Effector memory CD8-positive, alpha-beta T cell (primary cell): ENCODE measurements at places on chromosomes 1 and 21.

DNA sequence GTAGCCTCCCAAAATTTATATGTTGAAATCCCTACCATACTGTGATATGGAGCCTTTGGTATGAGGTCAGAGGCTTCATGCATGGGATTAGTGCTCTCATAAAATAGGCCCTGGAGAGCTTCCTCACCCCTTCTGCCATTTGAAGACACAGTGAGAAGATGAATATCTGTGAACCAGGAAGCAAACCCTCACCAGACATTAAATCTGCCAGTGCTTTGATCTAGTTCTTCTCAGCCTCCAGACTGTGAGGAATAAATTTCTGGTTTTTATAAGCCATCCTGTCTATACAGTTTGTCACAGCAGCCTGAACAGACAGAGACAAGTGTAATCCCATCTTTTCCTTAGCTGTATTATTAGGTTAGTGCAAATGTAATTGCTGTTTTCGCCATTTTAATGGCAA, 88.4 kb downstream of the OLFML2B start:
- no peaks in the 10 kb centered on the region for H3K27me3 ChIP-seq
- H3K27ac ChIP-seq = no peak overlapping the region
- H3K4me3 ChIP-seq = no peak overlapping the region
- no peak for DNase-seq
- peaks cover 21% of the 10 kb centered on the region for H3K4me1 ChIP-seq
- no peaks in the 10 kb centered on the region for H3K36me3 ChIP-seq

- no peaks in the 10 kb centered on the region for H3K36me3 ChIP-seq
- H3K27me3 ChIP-seq = no peaks in the 10 kb centered on the region
- H3K27ac ChIP-seq = no peak overlapping the region
Measured at GRCh38 chr21:29920938-29921337, 18.9 kb downstream of the GRIK1 start.

- H3K27me3 ChIP-seq = no peaks in the 10 kb centered on the region
- H3K4me1 ChIP-seq = peaks cover 8% of the 10 kb centered on the region
Measured at GRCh38 chr1:231603598-231604275, 22.9 kb upstream of the DISC1 start.

- H3K27me3 ChIP-seq = peaks cover 9% of the 10 kb centered on the region
- H3K27ac ChIP-seq = no peak overlapping the region
- H3K36me3 ChIP-seq = no peaks in the 10 kb centered on the region
Measured at GRCh38 chr1:27003745-27004470, 8.7 kb downstream of the TENT5B start.

GRCh38 chr1:238226810-238227209, 336.1 kb upstream of the ZP4 start:
- H3K4me1 ChIP-seq = no peaks in the 10 kb centered on the region
- no peak for DNase-seq
- no peaks in the 10 kb centered on the region for H3K27me3 ChIP-seq
- no peaks in the 10 kb centered on the region for H3K36me3 ChIP-seq
- no peak overlapping the region for H3K27ac ChIP-seq

DNA sequence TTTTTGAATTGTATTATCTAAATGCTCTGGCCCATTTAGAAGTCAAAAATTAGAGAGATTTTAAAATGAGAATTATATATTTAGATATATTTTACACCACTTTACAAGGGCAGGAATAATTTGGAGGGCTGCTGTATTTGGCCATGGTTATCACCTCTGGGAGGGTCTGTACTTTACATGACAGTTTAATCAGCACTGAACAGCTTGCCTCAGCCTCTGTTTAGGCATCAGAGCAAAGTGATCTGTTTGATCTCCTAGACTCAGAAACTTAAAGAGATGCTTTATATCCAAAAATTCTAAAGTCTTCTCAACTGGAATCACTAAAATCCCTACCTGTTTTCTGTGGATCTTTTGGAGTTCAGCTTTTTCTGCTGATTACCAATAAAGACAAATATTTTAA, 5.4 kb upstream of the SPTA1 start:
- no peaks in the 10 kb centered on the region for H3K4me1 ChIP-seq
- H3K36me3 ChIP-seq = no peaks in the 10 kb centered on the region
- no peak overlapping the region for H3K27ac ChIP-seq
- DNase-seq = no peak
- H3K27me3 ChIP-seq = peaks cover 45% of the 10 kb centered on the region
- H3K4me3 ChIP-seq = no peak overlapping the region

GRCh38 chr1:100266741-100267140, 725 bp downstream of the RTCA start:
- H3K27ac ChIP-seq = peak overlapping the region; percentile 99
- H3K4me3 ChIP-seq = peak overlapping the region; percentile 100
- peaks cover 48% of the 10 kb centered on the region for H3K4me1 ChIP-seq
- DNase-seq = no peak
- H3K36me3 ChIP-seq = peaks cover 54% of the 10 kb centered on the region

DNA sequence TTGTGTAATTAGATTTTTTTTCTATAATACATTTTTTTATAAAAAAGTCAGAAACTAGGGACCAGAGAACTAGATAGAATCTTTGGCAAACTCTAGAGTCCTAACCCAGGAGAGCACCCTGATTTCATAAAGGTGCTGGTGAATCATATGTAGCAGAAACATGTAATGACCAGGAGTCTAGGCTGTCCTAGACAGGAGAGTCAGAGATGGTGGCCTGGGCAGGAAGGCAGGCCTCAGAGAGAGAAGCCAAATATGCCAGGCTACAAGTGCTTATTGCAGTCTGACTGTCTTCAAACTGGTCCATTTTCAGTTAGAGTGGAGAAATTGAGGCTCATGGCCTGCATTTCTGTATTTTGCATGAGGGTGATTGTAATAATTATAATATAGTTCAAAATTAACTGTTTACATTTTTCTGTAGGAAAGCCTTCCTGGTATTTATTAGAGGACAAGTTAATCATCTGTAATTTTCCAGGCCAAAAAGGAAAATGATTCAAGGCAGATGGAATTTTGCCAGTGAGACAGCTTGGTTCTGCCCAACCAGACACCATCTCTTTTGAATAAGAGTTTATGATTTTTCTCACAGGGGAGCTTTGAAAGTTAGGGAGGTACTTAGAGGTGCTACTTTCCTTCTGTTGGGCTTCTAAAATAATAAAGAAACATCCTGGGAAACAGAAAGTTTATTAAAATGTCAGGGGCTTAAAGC, 129.8 kb downstream of the S1PR1 start:
- peaks cover 8% of the 10 kb centered on the region for H3K4me1 ChIP-seq
- no peak for DNase-seq
- no peaks in the 10 kb centered on the region for H3K36me3 ChIP-seq

- peak overlapping the region; percentile 1 for H3K27ac ChIP-seq
- H3K4me3 ChIP-seq = no peak overlapping the region
- H3K36me3 ChIP-seq = peaks cover 41% of the 10 kb centered on the region
- no peak for DNase-seq
- H3K27me3 ChIP-seq = no peaks in the 10 kb centered on the region
Measured at GRCh38 chr1:88812366-88812765, 79.0 kb downstream of the GTF2B start.

GRCh38 chr1:177800400-177801088, 169.3 kb downstream of the SEC16B start:
- no peaks in the 10 kb centered on the region for H3K27me3 ChIP-seq
- H3K4me1 ChIP-seq = no peaks in the 10 kb centered on the region
- no peak overlapping the region for H3K27ac ChIP-seq
- no peak for DNase-seq
- no peak overlapping the region for H3K4me3 ChIP-seq

GRCh38 chr1:161324020-161324419, 9.8 kb downstream of the SDHC start:
- H3K4me3 ChIP-seq = peak overlapping the region; percentile 27
- H3K4me1 ChIP-seq = peaks cover 8% of the 10 kb centered on the region

DNA sequence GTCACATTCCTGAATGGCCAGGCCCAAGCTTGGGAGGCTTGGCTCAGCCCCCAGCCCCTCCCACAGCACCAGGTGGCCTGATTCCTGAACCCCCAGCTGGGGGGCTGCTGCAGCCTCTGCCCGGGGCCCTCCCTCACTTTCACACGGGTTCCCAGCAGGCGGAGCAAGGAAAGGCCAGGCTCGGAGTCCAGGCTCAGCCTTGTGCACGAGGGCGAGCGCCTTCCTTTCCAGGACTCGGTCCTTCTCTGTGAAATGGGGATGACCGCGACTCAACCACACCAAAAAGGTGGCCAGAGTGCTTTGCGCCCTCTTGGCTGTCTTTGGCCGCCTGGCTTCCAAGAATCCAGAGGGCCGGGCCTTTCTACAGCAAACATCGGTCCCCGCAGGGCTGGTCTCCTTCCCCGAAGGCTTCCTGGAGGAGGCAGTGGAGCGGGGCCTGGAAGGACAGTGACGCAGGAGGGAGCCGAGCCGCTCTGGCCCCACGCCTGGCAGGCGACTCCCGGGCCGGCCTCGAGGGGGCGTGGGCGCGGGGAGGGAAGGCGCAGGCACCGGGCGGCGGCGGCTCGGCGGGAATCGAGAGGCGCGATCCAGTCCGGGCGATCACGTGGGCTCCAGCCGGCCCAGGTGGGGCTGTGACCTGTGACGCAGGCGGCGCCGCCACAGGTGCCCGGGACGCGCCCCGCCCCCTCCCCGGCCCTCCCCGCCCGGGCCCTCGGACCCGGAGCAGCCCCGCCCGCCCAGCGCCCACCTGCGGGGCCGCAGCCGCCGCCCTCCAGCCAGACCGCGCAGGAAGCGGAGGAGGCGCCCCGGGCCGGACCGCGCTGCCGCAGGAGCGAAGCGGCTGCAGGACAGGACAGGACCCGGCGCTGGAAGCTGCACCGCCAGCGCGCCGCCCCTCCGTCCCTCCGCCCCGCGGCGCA, at the start of gene ARHGEF16:
Gene ARHGEF16 (plus strand): TSS at position 775 of the 920 bp plus-strand sequence. CDS start 8,420 bp downstream, outside the sequence.
- peaks cover 33% of the 10 kb centered on the region for H3K27me3 ChIP-seq
- no peaks in the 10 kb centered on the region for H3K36me3 ChIP-seq
- no peak for DNase-seq
- peak within 1 kb of the TSS; percentile 77 for H3K4me3 ChIP-seq
- no peak within 1 kb of the TSS for H3K27ac ChIP-seq
- H3K4me1 ChIP-seq = peaks cover 3% of the 10 kb centered on the region

GRCh38 chr1:21024918-21025317, 151.8 kb downstream of the EIF4G3 start:
- H3K27me3 ChIP-seq = no peaks in the 10 kb centered on the region
- no peaks in the 10 kb centered on the region for H3K36me3 ChIP-seq
- no peak overlapping the region for H3K27ac ChIP-seq
- DNase-seq = no peak
- no peak overlapping the region for H3K4me3 ChIP-seq

DNA sequence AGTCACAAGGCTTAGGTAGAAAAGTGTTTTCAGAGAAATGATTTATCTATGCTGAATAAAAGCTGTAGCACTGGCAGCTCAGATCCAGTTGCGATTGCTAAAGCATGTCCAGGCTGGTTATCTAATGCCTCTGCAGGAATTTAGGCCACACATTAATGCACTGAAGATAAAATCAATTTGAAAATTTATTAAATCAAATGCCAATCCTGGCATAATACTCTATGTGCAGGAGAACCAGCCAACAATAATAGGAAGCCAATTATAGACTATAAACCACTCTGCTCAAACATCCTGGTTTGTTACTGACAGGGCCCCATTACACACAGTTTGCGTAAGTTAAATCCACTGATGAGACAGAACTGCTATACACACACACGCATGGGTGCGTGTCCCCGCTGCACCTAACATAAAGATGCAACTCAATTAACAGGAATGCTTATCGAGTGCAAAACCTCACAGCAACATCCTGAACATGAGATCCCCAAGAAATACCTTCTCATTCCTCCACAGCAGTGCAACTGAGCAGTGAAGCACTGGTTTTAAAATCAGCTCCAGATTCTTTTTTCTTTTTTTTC, 40.6 kb downstream of the PTP4A2 start:
- H3K27me3 ChIP-seq = no peaks in the 10 kb centered on the region
- DNase-seq = no peak
- no peak overlapping the region for H3K4me3 ChIP-seq
- no peak overlapping the region for H3K27ac ChIP-seq
- no peaks in the 10 kb centered on the region for H3K36me3 ChIP-seq
- peaks cover 7% of the 10 kb centered on the region for H3K4me1 ChIP-seq

DNA sequence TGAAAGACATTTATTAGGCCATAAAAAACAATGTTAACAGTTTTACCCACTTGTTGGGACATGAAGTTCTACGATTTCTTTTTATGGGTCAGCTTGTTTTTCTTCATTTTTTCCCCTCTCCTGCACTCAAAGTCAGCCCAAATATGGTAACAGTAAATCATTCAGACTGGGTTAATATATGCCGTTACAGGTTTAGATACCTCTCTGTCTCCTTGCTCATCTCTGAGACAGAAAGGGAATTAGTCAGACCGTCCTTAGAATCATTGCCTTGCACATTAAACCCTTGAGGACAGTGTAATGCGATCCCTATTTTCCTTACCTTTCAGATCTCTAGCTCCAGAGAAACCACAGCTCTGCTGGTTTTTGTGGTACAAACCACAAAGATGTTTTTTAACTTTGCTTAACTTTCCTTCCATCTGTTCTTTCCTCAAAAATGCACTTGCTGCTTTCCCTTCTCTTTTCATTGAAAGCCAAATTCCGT, 613.3 kb downstream of the PLPP3 start:
- peaks cover 23% of the 10 kb centered on the region for H3K27me3 ChIP-seq
- no peaks in the 10 kb centered on the region for H3K4me1 ChIP-seq
- no peak overlapping the region for H3K27ac ChIP-seq
- H3K36me3 ChIP-seq = no peaks in the 10 kb centered on the region

DNA sequence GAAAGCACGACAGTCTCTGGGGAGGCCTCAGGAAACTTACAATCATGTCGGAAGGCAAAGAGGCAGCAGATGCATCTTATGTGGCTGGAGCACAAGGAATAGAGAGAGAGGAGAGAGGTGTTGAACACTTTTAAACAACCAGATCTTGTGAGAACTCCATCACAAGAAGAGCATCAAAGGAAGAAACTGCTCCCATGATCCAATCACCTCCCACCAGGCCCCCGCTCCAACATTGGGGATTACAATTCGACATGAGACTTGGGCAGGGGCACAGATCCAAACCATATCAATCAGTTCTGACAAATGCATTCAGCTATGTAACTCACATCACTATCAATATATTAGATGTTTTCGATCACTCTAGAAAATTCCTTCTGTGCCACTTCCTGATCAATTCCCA, 37.6 kb downstream of the ETS2 start:
- H3K27me3 ChIP-seq = peaks cover 5% of the 10 kb centered on the region
- no peak overlapping the region for H3K4me3 ChIP-seq
- no peaks in the 10 kb centered on the region for H3K4me1 ChIP-seq
- DNase-seq = no peak

DNA sequence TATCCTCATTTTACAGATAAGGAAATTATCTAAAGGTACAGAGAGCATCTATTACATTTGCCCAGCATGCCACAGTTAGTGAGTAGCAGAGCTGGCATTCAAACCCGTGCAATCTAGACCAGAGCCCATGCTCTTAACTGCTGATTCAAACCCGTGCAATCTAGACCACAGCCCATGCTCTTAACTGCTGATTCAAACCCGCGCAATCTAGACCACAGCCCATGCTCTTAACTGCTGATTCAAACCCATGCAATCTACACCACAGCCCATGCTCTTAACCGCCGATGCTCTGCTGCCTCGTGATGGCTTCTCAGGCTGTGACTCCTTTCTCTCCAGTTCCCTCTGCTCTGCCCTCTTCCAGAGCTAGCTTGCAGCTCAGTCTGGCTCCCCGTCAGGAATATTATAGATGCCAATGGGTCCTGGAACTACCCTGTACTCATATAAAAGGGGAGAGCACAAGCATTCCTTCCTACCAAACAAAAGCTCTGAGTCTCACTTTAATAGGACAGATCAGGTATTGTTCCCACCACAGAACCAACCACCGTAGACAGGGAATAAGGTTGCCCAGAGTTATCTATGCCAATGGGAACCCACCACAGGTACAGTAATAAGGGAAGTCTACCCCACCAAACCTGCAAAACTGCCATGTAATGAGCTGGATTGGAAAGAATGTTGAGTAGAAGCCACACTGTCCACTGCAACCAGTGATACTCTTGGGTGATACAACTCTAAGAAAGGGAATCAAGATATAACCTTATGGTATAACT, 78.4 kb downstream of the SMYD3 start:
- H3K4me3 ChIP-seq = no peak overlapping the region
- peaks cover 39% of the 10 kb centered on the region for H3K4me1 ChIP-seq
- H3K36me3 ChIP-seq = no peaks in the 10 kb centered on the region
- H3K27ac ChIP-seq = peak overlapping the region; percentile 44
